ENCODE measurements at places on chromosomes 6 and 20. TPM values are rescaled to one million over a fixed set of nuclear protein-coding genes. Genes with fewer than 3 reads are reported as not detected.

Gene STX11
- total RNA-seq = 1.7 TPM

Gene CRISP3
- total RNA-seq = 0.09 TPM

Gene TRAPPC3L
- total RNA-seq = not detected

Gene FOXF2
- total RNA-seq = 0.23 TPM

Gene PRRT1
- total RNA-seq = not detected

Gene TMEM74B
- not detected for total RNA-seq

Gene NRSN1
- total RNA-seq = not detected

Gene BHLHE23
- total RNA-seq = not detected

Gene MYLK4
- not detected for total RNA-seq

Gene CST4
- total RNA-seq = not detected

Gene OPRL1
- 0.28 TPM for total RNA-seq

Gene OR2H1
- not detected for total RNA-seq

Gene MAP7
- 22.4 TPM for total RNA-seq

Gene GCNT2
- total RNA-seq = 5.8 TPM

Gene WFDC10B
- total RNA-seq = not detected

Gene WFDC5
- 1.2 TPM for total RNA-seq

Gene MEA1
- total RNA-seq = 84.1 TPM

Gene RFX6
- not detected for total RNA-seq

Gene WASF1
- total RNA-seq = 18.0 TPM

Gene BNIP5
- not detected for total RNA-seq

Gene DSP
- 585 TPM for total RNA-seq

Gene GPR63
- 0.51 TPM for total RNA-seq

Gene SLC2A4RG
- total RNA-seq = 88.0 TPM

Gene MRPS10
- total RNA-seq = 56.4 TPM

Gene SLC13A3
- total RNA-seq = 3.2 TPM

Gene HTR1B
- total RNA-seq = 0.70 TPM

Gene PI16
- not detected for total RNA-seq

Gene SHLD1
- 2.4 TPM for total RNA-seq

Gene TMEM63B
- 73.1 TPM for total RNA-seq

Gene SLC35D3
- not detected for total RNA-seq

Gene ETV7
- total RNA-seq = 0.51 TPM

Gene RAB32
- 47.6 TPM for total RNA-seq

Gene C20orf144
- not detected for total RNA-seq

Gene LPA
- not detected for total RNA-seq

All from airway epithelial cell (primary cell).